ENCODE measurements at places on chromosomes 1 and 21. TPM values are rescaled to one million over a fixed set of nuclear protein-coding genes. Genes with fewer than 3 reads are reported as not detected.

The RYR2 gene
- total RNA-seq: 0.19 TPM

The AVPR1B gene
- 0.60 TPM for total RNA-seq

The AMY1B gene
- not detected for total RNA-seq

The KCNA2 gene
- total RNA-seq: 0.05 TPM

The EFHD2 gene
- total RNA-seq: 17.8 TPM

The GPR61 gene
- total RNA-seq: 0.53 TPM

The SRRM1 gene
- total RNA-seq: 199 TPM

The SPATA17 gene
- total RNA-seq: 5.1 TPM

The NUP210L gene
- total RNA-seq: 0.05 TPM

The OR10Z1 gene
- total RNA-seq: not detected

The DRAXIN gene
- total RNA-seq: 3.2 TPM
